Right ventricle myocardium inferior (tissue), 1 donor: ENCODE measurements at places on chromosomes 1 and 21. TPM values are rescaled to one million over a fixed set of nuclear protein-coding genes. Genes with fewer than 3 reads are reported as not detected.

DNA sequence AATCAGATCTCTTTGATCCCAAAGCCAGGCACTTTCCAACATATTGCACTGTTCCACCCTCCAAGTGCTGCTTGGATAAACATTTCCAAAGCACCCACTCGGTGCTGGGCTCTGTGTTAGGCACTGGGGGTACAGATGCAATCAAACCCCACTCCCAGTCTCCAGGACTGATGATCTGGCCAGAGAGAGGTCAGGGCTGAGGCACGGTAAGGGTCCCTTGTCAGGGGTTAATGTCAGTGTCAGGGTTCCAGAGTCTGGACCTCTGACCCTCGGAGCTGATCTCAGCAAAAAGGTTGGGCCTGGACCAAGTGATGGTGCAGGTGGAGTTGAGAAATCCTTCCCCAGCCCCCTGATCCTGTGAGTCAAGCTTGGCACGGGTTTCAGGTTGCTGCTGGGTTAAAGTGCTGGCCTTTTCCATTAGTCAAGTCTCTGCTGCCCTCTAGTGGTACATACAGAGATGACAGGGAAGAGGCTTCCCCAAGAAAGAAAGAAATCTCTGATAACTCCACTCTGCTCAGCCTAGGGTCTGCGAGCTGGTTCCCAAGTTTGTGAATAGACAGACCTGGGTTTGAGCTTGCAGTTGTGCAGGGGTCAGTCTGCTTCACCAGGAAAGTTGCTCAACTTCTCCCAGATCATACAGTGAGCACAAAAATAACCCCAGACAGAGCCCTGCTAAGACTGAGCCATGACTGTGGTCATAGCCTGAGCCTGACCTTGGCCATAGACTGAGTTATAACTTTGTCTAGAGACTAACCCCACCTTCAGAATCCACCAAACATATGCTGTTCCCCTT is 74.6 kb downstream of the DMRTA2 start:
- no peak for DNase-seq

DNA sequence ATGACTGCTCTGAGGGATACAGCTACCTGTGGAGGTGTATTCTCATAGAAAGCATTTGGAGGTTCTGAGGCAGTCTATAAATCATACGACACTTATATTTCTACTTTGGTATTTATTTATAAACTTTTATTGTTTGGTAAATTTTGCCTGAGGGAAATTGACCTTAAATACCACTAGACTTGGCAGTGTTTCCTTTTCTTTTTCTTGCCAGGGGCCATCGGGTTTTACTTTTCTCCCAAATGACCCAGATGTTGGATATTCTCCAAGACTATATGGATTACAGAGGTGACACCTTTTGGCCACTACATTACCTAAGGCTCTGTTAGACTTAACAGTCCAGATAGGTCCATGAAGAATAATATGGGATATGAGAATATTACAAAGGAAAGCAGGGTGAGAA is 28.2 kb downstream of the CHD1L start:
- DNase-seq: no peak

GRCh38 chr1:201332021-201332420 is 45.5 kb downstream of the TNNT2 start:
- DNase-seq: peak; percentile 42

DNA sequence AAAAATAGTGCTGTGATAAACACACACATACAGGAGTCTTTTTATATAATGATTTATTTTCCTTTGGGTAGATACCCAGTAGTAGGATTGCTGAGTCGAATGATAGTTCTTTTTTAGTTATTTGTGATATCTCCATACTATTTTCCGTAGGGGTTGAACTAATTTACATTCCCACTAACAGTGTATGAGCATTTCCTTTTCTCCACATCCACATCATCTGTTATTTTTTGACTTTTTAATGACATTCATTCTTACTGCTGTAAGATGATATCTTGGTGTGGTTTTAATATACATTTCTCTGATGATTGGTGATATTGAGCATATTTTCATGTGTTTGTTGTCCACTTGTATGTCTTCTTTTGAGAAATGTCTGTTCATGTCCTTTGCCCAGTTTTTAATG is 78.3 kb downstream of the NIBAN1 start:
- DNase-seq: no peak

DNA sequence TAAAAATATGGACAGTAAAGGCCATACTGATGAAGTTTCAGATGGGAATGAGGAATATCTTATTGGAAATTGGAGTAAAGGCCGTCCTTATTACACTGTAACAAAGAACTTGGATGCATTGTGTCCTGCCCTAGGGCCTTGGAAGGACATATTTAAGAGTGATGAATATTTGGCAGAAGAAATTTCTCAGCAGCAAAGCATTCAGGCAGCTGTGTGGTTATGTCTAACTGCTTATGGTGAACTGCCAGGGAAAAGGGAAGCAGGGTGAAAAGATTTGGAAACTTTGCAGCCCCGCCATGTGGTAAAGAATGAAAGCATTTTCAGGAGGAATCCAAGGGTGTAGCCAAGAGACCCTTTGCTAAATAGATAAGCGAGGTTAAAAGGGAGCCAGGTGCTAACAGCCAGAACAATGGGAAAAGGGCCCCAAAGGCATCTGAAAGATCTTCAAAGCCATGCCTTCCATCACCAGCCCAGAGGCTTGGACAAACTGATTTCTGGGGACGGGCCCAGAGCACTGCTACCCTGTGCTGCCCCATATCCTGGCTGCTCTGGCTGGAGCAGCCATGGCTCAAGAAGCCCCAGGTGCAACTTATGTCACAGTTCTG is 200.0 kb downstream of the PTPRU start:
- no peak for DNase-seq

- no peak for DNase-seq
Measured at GRCh38 chr1:59137968-59138367, 158.9 kb upstream of the FGGY start.

DNA sequence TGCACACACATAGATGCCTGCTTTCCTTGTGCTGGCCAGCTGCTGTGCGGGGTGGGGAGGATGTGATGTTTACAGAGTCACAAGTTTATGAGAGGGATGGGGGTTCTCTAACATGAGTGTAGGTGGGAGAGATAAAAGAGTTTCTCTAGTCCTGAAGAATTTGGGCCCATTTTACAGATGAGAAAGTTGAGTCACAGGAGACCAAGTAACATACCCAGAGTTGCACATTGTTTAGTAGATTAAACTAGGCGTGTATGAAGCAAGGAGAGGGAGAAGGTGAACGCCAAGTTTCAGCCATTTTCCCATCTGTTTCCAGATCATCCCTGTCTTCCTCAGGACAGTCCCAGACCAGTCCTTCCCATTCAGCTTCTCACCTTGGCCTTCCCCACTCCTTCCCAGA is 126.7 kb downstream of the EPHB2 start:
- DNase-seq: no peak

The SZT2 gene
- 22.5 TPM for total RNA-seq
